ENCODE measurements at places on chromosomes 1 and 21. TPM values are rescaled to one million over a fixed set of nuclear protein-coding genes. Genes with fewer than 3 reads are reported as not detected.

The FAM72C gene
- not detected for total RNA-seq

The GPR37L1 gene
- not detected for total RNA-seq

The BRINP3 gene
- total RNA-seq: not detected

The VASH2 gene
- not detected for total RNA-seq

The KLF18 gene
- not detected for total RNA-seq

The HES3 gene
- total RNA-seq: not detected

The SLC16A1 gene
- 167 TPM for total RNA-seq

The BCL2L15 gene
- total RNA-seq: under 0.01 TPM

The ATXN7L2 gene
- total RNA-seq: 2.1 TPM

The FAM163A gene
- not detected for total RNA-seq

The GPR3 gene
- total RNA-seq: under 0.01 TPM

The C1orf226 gene
- total RNA-seq: 1.6 TPM

The ASCL5 gene
- 0.07 TPM for total RNA-seq

The REN gene
- total RNA-seq: under 0.01 TPM

The UQCRHL gene
- total RNA-seq: 0.68 TPM

The STK40 gene
- total RNA-seq: 35.7 TPM

The LAMC1 gene
- total RNA-seq: 233 TPM

The MAN1C1 gene
- 0.34 TPM for total RNA-seq

The S100A5 gene
- total RNA-seq: not detected

The TSPEAR gene
- total RNA-seq: not detected

The CYYR1 gene
- 0.68 TPM for total RNA-seq

The MYOG gene
- total RNA-seq: not detected

The BNIPL gene
- 7.5 TPM for total RNA-seq

The RXRG gene
- total RNA-seq: not detected

The DRAXIN gene
- under 0.01 TPM for total RNA-seq

The PM20D1 gene
- total RNA-seq: not detected

The CA6 gene
- not detected for total RNA-seq

The OPTC gene
- not detected for total RNA-seq

The MPL gene
- total RNA-seq: not detected

The L1TD1 gene
- total RNA-seq: 0.34 TPM

The MKNK1 gene
- total RNA-seq: 23.9 TPM

The CASZ1 gene
- 21.3 TPM for total RNA-seq

The PUM1 gene
- 137 TPM for total RNA-seq

The MYBPH gene
- not detected for total RNA-seq

The KRTAP12-2 gene
- not detected for total RNA-seq

The TSSK3 gene
- 0.34 TPM for total RNA-seq

The DCDC2B gene
- total RNA-seq: not detected

The C4BPB gene
- not detected for total RNA-seq

All from nasal cavity respiratory epithelium epithelial cell of viscerocranial mucosa (primary cell).